Adipocyte (in vitro differentiated cells): ENCODE measurements at places on chromosomes 6 and 20.
A peak's percentile ranks its signal among the peaks of the same experiment; 100 is the strongest.

DNA sequence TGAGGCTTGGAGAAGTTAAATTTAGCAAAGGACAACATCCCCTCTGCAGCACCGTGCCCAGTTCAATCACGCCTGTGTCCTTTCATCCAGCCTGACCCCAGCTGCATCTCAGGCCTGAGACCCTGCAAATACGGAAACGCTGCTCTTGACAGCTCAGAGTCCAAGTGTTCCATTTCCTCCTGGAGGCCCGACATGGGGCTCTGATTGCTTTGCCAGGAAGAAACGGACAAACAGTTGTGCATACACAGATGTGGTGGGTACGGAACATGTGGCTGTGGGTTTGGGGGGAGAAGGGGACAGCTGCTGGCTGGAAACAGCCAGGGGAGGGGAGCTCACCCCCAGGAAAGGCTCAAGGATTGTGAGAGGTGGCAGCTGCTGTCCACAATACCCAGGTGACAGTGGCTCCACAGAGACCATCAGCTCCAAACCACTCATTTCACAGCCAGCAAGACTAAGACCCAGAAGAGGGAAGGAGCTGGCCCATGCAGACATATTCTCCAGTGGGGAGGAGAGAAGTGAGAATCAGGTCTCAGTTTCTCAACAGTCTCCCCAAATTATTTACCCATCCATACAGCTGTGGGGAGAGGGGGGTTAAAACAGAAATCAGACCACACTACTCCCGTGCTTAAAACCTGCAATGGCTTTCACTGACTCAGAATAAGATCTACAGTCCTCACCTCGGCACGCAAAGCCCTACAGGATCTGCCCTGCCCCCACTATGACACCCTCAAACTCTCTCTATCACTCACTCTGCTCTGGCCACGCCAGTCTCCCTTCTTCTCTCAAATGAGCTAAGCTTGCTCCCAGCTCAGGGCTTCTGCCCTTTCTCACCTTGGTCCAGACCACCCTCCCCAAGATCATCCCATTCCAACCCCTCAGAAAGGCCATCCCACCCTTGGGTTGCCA lies 89.1 kb downstream of the PREX1 start:
- DNase-seq = no peak

DNA sequence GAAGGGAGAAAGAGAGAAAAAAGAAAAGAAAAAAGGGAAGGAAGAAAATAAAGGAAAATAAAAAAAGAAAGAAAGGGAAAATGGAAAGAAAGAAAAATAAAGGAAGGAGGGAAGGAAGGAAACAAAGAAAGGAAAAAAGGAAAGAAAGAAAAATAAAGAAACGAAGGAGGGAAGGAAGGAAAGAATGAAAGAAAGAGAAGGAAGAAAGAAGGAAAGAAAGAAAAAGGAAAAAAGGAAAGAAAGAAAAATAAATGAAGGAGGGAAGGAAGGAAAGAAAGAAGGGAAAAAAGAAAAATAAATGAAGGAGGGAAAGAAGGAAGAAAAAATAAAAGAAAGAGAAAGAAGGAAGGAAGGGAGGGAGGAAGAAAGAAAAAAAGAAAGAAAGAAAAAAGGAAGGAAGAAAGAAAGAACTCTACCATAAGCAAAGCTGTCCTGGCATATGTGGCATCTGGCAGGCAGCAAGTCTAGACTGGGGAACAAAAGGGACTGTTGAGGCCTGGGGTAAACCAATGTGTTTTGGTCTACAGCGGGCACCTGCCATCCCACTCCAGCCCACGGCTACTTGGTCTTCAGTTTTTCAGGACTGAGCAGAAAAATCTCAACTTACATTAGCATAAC lies 86.9 kb downstream of the TFAP2C start:
- no peak for DNase-seq

GRCh38 chr20:47993035-47993755 lies 207.9 kb upstream of the SULF2 start:
- no peak for DNase-seq

DNA sequence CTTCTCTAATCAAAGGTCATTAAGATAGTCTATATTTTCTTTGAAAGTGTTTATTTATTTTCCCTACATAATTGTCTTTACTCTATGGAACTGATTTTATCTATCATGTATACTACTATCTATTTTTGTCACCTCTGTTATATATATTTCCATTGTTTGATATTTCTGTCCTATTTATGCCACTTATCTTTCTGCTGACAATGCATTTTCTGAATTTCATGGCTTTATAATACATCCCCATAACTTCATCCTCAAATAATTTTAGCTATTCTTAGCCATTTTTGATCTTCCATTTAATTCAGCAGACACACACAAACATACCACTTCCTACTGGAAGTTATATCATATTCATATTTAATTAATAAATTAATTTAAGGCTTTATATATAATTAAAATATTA lies 123.7 kb downstream of the EPHA7 start:
- DNase-seq = no peak

- peak; percentile 48 for DNase-seq
Observed at GRCh38 chr20:21571841-21572690, 58.2 kb upstream of the NKX2-2 start.

DNA sequence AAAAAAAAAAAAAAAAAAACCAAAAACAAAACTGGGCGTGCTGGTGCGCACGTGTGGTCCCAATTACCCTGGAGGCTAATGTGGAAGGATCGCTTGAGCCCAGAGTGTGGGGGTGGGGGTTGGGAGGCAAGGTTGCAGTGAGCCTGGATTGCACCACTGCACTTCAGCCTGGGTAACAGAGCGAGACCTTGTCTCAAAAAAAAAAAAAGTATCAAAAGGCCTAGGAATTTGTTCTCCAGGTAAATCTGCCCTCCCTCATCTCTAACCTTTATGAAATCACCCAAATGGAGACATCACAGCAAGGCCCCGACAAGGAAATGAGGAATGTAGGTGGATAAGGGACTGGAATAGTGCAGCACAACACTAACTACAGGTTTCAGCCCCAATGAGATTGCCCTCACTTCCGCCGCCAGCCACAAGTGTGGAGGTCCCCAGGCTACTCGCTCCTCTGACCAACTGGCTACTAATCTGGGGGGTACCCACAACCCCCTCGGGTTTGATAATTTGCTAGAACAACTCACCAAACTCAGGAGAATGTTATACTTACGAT lies 36.8 kb upstream of the DDR1 start:
- no peak for DNase-seq

GRCh38 chr20:19603376-19603750 lies 154.7 kb upstream of the RIN2 start:
- no peak for DNase-seq

GRCh38 chr6:43801495-43802181 lies 31.6 kb downstream of the VEGFA start:
- no peak for DNase-seq

DNA sequence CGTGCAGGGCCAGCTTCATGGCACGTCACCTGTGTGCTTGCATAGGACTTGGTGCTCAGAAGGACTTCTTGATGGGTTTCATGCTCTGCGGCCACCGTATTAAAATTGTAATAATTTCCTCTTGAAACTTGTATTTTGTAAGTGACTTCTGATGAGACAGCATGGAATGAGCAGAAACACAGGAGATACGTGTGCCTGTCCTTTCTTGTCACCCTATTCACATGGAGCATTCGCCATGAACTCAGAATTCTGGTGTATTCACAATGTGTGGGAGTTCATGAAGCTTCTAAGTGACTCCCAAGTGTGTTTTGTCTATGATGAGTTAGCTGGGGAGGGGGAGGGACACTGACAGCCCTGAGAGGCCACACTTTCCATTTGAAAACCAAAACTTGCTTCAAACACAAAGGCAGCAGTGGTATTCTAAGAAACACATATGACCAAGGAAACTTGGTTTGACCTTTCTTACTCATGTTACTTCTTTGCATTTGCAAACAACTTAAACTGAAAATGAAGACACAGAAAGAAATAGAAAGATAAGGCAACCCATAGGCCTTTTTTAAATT lies 92.1 kb upstream of the NEDD9 start:
- DNase-seq = no peak

DNA sequence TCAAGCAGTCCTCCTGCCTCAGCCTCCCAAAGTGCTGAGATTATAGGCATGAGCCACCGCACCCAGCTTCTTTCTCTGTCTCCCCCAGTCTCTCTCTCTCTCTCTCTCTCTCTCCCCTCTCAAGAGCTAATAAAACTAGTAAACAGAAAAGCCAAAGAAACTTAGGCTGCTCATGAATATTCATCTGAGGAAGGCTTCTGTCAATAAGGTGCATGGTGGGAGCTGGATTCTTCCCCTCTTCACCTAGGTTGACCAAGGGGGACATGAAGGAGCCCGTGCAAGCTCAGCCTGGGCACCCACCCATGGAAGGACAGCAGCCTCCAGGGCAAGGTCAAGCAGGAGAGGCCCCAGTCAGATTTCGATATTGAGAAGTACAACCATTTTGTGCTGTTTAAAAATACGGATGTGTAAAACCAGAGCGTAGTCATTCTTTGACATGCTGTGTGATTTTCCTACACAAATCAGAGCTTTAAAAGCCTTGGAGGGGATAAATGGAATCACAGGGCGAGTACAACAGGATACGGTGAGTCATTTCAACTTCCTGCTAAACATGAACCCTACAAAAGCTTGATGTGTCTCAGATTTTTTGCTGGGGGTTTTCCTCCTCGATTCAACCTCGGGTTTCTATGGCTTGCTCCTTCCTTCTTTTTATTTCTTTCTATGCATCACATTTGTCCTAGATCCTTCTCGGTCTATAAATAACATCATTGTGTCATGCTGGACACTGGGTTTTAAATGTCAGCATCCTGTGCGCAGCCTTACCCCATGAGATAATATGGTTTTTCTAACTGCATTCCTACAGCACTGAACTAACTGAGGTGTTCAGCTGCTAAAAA lies 368.9 kb upstream of the JARID2 start:
- peak; percentile 55 for DNase-seq

- DNase-seq = no peak
Observed at GRCh38 chr6:42263165-42263728, 45.6 kb upstream of the MRPS10 start.

GRCh38 chr6:11592294-11592906 lies 54.9 kb downstream of the TMEM170B start:
- no peak for DNase-seq

DNA sequence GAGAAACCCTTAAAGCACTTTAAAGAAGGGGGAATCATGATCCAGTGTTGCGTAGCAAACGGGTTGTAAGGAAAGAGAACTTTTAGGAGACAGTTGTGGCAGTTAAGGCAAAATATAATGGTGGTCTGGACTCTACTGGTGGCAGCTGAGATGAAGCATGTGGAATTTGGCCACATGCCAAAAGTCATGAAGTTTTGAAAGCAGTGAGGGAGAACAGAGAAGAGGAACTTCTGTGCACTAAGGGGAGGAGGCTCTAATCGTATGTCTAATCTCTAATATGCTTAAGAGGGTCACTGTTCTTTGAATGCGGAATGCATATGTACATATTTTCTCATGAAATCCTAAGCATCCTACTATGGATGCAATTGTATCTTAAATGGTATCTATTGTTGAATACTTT lies 91.5 kb downstream of the RIMS1 start:
- no peak for DNase-seq

DNA sequence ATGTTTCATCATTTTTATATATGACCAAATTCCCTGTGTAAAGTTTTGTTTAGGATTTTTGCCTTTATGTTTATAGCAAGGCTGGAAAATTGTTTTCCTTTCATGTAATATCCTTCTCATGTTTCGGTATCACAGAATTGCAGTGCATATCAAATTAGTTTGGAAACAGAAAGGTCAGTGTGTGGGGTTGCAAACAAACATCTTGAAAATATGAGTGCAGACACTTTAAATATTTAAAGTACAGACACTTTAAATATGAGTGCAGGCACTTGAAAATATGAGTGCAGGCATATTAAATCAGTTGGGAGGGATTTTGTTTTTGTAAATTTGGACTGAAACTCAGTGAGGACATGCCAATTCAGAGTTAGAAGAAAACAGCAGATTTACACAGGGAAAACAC lies 6.5 kb downstream of the SLPI start:
- DNase-seq = no peak

GRCh38 chr20:48339190-48339985 lies 488.4 kb downstream of the PREX1 start:
- DNase-seq = peak; percentile 48

GRCh38 chr20:62822788-62823651 lies 6.2 kb downstream of the COL9A3 start:
- peak; percentile 22 for DNase-seq

GRCh38 chr6:3336066-3336786 lies 77.5 kb downstream of the PSMG4 start:
- no peak for DNase-seq

DNA sequence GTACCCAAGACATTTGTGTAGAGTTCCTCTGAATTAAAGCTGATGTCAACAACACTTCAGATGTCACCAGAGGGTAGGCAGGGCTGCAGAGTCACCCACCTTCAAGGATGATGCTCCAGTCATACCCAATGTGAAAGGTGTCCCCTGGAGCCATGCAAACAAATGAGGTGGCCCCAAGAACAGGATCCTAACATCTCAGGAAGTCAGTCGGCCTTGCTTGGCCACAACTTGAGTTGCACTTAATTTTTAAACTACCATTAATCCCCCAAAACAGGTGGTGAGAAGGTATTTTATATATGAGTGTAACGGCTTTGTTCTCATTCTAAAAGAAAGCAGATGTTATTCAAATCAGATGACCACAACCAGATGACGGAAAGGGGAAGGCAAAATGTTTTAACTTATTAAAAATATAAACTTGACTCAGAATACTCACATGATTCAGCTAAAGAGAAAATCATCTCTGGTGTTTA lies 21.1 kb upstream of the SERPINB1 start:
- DNase-seq = no peak

DNA sequence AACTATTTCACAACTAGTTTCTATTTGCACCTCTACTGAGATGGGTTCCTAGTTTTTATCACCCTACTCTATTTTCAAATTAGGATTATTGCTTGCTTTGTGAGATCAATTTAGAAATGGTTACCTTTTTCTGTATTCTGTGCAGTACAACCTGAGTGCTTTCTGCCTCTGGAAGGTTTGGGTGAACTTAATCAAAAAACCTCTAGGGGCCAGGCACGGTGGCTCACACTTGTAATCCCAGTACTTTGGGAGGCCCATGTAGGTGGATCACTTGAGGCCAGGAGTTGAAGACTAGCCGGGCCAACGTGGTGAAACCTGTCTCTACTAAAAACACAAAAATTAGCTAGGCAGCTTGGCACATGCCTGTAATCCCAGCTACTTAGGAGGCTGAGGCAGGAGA lies 63.3 kb downstream of the SCAF8 start:
- no peak for DNase-seq

DNA sequence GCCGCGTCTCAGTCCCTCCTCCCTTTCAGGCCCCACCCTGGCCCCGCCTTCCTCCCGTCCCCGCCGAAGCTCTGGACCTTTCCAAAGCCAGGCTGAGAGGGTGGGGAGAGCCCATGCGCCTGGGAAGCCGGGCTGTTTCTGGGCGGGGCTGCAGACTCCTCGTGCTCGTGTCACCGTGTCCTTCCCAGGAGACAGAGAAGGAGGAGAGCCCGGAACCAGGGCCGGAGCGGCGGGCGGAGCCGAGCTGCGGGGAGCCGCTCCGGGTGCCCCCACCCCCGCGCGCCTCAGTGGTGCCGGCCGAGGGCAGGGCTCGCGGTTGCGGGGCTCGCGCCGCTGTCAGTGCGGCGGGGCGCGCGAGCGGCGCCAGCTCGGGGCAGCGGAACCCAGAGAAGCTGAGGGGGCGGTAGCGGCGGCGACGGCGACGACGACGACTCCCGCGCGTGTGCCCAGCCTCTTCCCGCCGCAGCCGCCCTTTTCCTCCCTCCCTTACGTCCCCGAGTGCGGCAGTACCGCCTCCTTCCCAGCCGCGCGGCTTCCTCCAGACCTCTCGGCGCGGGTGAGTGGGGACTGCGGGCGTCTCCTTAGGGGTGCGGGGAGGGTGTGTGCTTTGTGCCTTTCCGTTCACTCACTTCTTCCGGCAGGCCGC lies at the start of gene RALY:
RALY (plus strand) TSS at position 336 of the 646 bp plus-strand sequence. CDS start 78,164 bp downstream, outside the sequence.
- peak; percentile 99 for DNase-seq
